T-helper 17 cell (primary cell): ENCODE measurements at places on chromosomes 7 and 10. TPM values are rescaled to one million over a fixed set of nuclear protein-coding genes. Genes with fewer than 3 reads are reported as not detected.

- H3K36me3 ChIP-seq: peaks cover 6% of the 10 kb centered on the region
- no peak overlapping the region for H3K4me3 ChIP-seq
- no peaks in the 10 kb centered on the region for H3K27me3 ChIP-seq
- DNase-seq: no peak
- H3K27ac ChIP-seq: peak overlapping the region; percentile 61
- peaks cover 79% of the 10 kb centered on the region for H3K4me1 ChIP-seq
Measured at GRCh38 chr10:114517368-114518250, 113.3 kb upstream of the AFAP1L2 start.

FXYD4 gene
- not detected for total RNA-seq

DNA sequence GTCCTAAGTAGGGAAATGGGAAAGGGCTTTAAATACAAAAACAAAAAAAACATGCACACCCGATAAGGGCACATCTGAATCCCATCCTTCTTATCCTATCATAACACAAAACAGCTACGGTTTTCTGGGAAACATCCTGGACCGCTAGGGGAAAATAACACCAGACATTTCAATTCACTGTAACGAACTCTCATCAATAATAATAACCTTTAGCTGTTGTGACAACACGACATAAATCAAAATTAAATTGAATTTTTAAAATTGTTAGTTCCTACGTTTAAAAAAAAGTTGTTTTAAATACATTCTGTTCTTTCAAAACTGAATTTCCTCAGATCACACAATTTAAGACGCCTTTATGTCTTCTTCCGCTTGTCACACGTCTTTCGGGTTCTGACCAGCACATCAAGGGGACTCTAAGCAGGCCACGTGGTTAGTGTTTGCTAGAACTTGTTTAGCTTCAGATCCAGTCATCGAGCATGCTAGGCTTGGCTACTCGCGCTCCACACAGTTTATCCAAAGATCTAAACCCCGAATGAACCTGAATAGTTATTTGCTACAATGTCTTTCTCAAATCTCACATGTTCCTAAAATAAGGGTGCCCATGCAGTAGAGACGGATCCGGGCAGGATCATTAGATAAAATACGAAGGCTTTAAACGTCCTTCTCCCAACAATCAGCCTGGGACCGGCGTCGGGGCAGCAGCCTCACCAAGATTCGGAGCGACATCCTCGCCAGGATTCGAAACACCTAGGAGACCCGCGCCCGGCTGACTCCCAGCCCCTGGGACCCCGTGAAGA is 839 bp downstream of the IKZF5 start:
- DNase-seq: peak; percentile 13
- peaks cover 3% of the 10 kb centered on the region for H3K36me3 ChIP-seq
- peak overlapping the region; percentile 99 for H3K27ac ChIP-seq
- H3K4me3 ChIP-seq: peak overlapping the region; percentile 100

PIK3CG gene
- 25.7 TPM for total RNA-seq

GRCh38 chr7:44595934-44596635 is 10.3 kb upstream of the OGDH start:
- DNase-seq: no peak
- H3K36me3 ChIP-seq: peaks cover 2% of the 10 kb centered on the region
- no peak overlapping the region for H3K27ac ChIP-seq
- H3K27me3 ChIP-seq: no peaks in the 10 kb centered on the region

GRCh38 chr7:84102213-84102612 is 92.4 kb downstream of the SEMA3A start:
- H3K36me3 ChIP-seq: no peaks in the 10 kb centered on the region
- DNase-seq: no peak
- no peak overlapping the region for H3K4me3 ChIP-seq

- peaks cover 2% of the 10 kb centered on the region for H3K4me1 ChIP-seq
- no peak overlapping the region for H3K4me3 ChIP-seq
- no peak overlapping the region for H3K27ac ChIP-seq
- no peak for DNase-seq
- H3K27me3 ChIP-seq: peaks cover 45% of the 10 kb centered on the region
Measured at GRCh38 chr7:155219947-155220769, 77.5 kb upstream of the INSIG1 start.

GRCh38 chr10:130411496-130412085 is 275.4 kb downstream of the GLRX3 start:
- no peaks in the 10 kb centered on the region for H3K36me3 ChIP-seq
- H3K4me1 ChIP-seq: no peaks in the 10 kb centered on the region
- H3K27ac ChIP-seq: no peak overlapping the region
- H3K4me3 ChIP-seq: no peak overlapping the region

DNA sequence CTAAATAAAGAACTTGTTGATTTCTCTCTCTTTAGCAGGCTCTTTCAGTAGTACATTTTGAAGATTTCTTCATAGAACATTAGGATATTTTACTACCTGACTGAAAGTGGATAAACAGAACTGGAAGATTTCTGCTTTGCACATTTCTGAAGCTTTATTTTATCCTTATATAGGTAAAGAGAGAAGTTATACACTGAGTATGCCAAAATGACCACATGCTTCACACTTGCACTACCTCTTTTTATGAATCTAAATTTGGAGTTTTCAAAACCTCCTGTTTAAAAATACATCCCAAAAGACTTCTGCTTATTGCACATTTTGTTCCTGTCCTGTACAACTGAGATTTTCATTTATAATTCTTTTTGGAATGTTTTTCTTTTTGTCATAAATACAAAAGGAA is 197.4 kb upstream of the PRPS1L1 start:
- no peak overlapping the region for H3K4me3 ChIP-seq
- H3K36me3 ChIP-seq: no peaks in the 10 kb centered on the region
- no peak overlapping the region for H3K27ac ChIP-seq
- no peaks in the 10 kb centered on the region for H3K4me1 ChIP-seq

DNA sequence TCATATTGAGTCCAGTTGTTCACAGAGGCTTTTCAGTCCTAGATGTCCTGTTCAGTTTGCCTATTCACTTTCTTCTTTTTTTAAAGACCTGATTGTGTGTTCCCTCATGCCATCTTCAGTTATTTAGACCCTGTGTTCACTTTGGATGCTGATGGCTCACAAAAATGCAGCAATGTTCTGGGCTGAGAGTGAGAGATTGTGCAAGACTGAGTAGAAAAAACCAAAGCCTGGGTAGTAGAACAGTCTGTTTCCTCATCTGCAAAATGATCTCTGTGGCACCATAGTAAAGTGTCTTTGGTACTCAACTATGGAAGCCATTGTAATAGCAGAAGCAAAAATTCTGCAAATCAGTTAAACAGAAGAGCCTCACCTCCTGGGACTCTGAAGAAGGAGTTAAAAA is 43.2 kb downstream of the AKR1B1 start:
- no peak overlapping the region for H3K4me3 ChIP-seq
- peaks cover 31% of the 10 kb centered on the region for H3K27me3 ChIP-seq
- no peaks in the 10 kb centered on the region for H3K4me1 ChIP-seq
- no peak overlapping the region for H3K27ac ChIP-seq
- DNase-seq: no peak

DNA sequence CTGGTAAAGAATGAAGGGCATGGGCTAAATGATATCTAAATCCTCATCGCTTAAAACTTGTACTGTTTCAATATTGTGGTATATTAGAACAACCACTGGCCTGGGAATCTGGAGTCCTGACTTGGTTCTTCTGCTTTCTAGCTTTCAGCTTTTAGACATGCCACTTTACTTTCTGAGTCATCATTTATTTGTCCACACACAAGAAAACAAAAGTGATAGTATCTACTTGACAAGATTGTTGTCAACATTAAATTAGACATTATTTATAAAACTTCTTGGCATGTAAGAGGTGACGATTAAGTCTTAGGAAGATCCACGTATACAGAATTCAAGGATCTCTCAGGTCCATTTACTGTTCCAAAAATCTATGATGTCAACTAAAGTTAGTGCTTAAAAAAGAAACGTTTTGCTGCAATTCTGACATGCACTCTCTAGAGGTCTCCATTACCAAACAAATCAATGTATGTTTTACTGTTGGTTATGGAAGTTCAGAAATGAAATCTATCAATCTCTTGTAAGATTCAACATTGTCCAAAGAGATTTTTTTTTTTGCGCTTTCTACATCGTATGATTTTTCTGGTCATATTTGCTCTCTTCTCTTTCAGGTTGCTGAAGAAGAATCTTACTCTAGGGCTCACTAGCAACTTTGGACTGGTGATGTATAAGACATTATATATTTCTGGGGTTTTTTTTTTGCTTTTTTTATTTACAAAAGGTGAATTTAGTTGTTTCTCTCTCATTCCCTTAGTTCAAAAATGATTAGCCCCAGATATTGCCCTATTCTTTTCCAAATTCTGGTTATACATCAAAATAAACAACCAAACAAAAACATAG is 53.6 kb upstream of the DYNC1I1 start:
- no peaks in the 10 kb centered on the region for H3K4me1 ChIP-seq
- H3K27ac ChIP-seq: no peak overlapping the region
- no peak for DNase-seq

PON1 gene
- total RNA-seq: not detected

- H3K4me1 ChIP-seq: peaks cover 37% of the 10 kb centered on the region
- peak overlapping the region; percentile 94 for H3K27ac ChIP-seq
- H3K36me3 ChIP-seq: no peaks in the 10 kb centered on the region
- H3K4me3 ChIP-seq: peak overlapping the region; percentile 95
- peaks cover 6% of the 10 kb centered on the region for H3K27me3 ChIP-seq
Measured at GRCh38 chr7:38179776-38180226, 1.8 kb downstream of the STARD3NL start.

DNA sequence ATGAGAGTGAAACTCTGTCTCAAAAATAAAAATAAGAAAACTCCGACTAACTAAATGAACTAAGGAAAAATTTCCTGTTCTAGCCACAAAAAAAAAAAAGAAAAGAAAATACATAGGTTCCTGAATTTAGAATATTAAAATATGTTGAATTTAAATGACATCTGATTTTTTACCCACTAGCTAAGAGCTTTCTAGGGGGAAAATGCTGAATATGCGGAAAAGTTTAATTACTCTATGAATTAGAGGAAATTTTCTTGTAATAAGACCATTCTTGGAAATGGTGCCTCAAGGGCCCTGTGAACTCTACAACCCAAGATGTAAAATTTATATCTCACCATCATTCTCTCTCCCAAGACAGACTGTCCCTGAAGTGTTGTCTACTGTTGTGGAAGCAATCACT is 165.0 kb upstream of the CALN1 start:
- no peak for DNase-seq
- H3K36me3 ChIP-seq: peaks cover 5% of the 10 kb centered on the region
- no peak overlapping the region for H3K27ac ChIP-seq
- H3K4me1 ChIP-seq: peaks cover 4% of the 10 kb centered on the region

GIMAP8 gene
- total RNA-seq: 8.1 TPM

GRCh38 chr10:86942441-86943315 is 14.7 kb downstream of the MMRN2 start:
- H3K4me3 ChIP-seq: no peak overlapping the region
- DNase-seq: no peak
- peaks cover 3% of the 10 kb centered on the region for H3K36me3 ChIP-seq
- peaks cover 5% of the 10 kb centered on the region for H3K27me3 ChIP-seq

DDIT4 gene
- 186 TPM for total RNA-seq

FKBP14 gene
- 5.1 TPM for total RNA-seq

AGAP3 gene
- total RNA-seq: 45.6 TPM

CALCR gene
- not detected for total RNA-seq

MYOZ1 gene
- not detected for total RNA-seq

DNA sequence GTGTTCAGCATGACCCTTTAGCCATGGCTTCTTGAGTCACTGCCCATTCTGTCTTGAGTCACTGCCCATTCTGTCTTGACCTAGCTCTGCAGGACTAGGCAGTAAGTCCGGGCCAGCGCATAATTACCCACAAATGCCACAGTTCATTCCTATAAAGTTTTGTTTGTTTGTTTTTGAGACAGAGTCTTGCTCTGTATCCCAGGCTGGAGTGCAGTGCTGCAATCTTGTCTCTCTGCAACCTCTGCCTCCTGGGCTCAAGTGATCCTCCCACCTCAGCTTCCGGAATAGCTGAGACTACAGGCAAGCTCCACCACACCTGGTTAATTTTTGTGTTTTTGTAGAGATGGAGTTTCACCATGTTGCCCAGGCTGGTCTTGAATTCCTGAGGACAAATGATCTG is 32.7 kb upstream of the TARP start:
- DNase-seq: no peak
- no peaks in the 10 kb centered on the region for H3K4me1 ChIP-seq
- H3K27me3 ChIP-seq: no peaks in the 10 kb centered on the region
- no peak overlapping the region for H3K4me3 ChIP-seq

GTPBP4 gene
- 52.7 TPM for total RNA-seq

- H3K27ac ChIP-seq: no peak overlapping the region
- no peaks in the 10 kb centered on the region for H3K4me1 ChIP-seq
- no peaks in the 10 kb centered on the region for H3K36me3 ChIP-seq
- no peak overlapping the region for H3K4me3 ChIP-seq
- H3K27me3 ChIP-seq: no peaks in the 10 kb centered on the region
- DNase-seq: no peak
Measured at GRCh38 chr7:120538335-120538734, 265.4 kb downstream of the KCND2 start.

- peaks cover 10% of the 10 kb centered on the region for H3K4me1 ChIP-seq
- DNase-seq: no peak
- H3K27ac ChIP-seq: no peak overlapping the region
- no peak overlapping the region for H3K4me3 ChIP-seq
- peaks cover 3% of the 10 kb centered on the region for H3K36me3 ChIP-seq
Measured at GRCh38 chr10:380313-380940, 245.2 kb downstream of the ZMYND11 start.

GRCh38 chr10:96973809-96974747 is 142.0 kb downstream of the LCOR start:
- DNase-seq: no peak
- no peaks in the 10 kb centered on the region for H3K36me3 ChIP-seq
- no peaks in the 10 kb centered on the region for H3K27me3 ChIP-seq
- H3K4me1 ChIP-seq: peaks cover 2% of the 10 kb centered on the region
- no peak overlapping the region for H3K27ac ChIP-seq

GRCh38 chr7:136878878-136879277 is 10.4 kb downstream of the CHRM2 start:
- H3K4me1 ChIP-seq: no peaks in the 10 kb centered on the region
- no peaks in the 10 kb centered on the region for H3K27me3 ChIP-seq
- H3K27ac ChIP-seq: no peak overlapping the region
- no peak overlapping the region for H3K4me3 ChIP-seq
- no peaks in the 10 kb centered on the region for H3K36me3 ChIP-seq
- no peak for DNase-seq

ZPBP gene
- total RNA-seq: not detected

LRIT1 gene
- not detected for total RNA-seq

SH3PXD2A gene
- total RNA-seq: 7.2 TPM

ZNF365 gene
- 1.6 TPM for total RNA-seq

NRP1 gene
- 0.47 TPM for total RNA-seq

TMEM60 gene
- total RNA-seq: 6.3 TPM

SLC13A1 gene
- not detected for total RNA-seq

DNA sequence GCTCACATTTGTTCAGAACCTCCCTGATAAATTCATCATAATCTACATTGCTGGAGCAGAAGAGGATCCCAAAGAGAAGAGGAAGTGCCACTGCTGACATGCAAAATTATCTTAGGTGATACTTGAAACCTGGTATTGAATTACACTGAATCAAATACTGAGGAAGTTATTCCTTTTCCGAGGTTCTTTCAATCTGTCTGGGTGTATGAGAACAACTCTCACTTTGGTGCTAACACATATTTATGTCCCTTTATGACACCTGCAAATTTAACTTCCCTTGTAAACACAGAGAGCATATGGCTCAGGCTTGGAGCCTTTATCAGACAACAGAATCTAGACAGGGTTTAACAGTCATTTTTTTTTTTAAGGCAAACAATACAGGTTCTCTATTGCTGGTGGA is 131.4 kb downstream of the SRPK2 start:
- DNase-seq: no peak
- peaks cover 34% of the 10 kb centered on the region for H3K4me1 ChIP-seq
- H3K27ac ChIP-seq: no peak overlapping the region
- no peaks in the 10 kb centered on the region for H3K27me3 ChIP-seq
- H3K4me3 ChIP-seq: no peak overlapping the region
- H3K36me3 ChIP-seq: peaks cover 5% of the 10 kb centered on the region
